ENCODE measurements at places on chromosomes 3 and 15.

- peak; percentile 57 for DNase-seq
Observed at GRCh38 chr15:63502137-63502766, 2.1 kb upstream of the USP3 start.

DNA sequence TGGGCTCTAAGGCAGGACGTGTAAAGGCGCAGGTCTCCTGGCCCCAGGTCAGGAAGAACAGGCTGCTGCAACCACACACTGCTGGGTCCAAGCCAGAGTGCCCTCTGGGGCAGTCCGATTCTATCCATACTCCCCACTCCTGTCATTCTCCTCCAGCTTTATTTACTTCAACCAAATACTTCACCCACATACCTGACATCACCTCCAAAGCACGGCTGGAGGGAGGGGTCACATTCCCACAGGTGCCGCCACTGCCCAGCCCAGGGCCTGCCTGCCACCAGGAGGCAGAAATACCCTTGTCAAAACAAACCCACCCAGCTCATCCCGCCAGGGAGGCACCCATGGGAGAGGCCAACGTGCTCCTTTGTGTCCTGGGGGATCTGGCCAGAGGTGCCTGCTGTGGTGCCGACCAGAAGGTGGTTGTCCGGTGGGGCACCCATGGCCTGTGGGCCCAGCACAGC, 100.4 kb downstream of the DAPK2 start:
- no peak for DNase-seq

GRCh38 chr3:12253516-12254343, 35.1 kb upstream of the PPARG start:
- no peak for DNase-seq

- no peak for DNase-seq
Observed at GRCh38 chr3:47794544-47794943, 8.4 kb upstream of the DHX30 start.

DNA sequence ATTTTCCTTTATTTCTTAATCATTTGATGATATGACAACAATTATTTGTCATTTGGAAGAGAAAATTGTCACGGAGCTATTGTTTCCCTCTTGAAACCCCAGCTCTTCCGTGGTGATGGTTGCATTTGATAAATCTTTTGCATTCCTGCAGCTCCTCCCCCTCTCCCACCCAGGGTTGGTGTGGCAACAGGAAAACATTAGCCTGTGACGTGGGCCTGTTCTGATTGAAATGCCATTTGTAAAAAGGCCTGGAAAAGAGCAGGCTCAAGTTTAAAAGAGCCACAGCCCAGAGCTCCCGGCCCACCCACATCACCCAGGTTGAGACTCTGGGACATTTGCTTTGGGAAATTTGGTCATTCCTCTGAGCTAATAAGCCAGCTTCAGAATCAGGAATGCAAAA, 282.5 kb downstream of the RPLP1 start:
- no peak for DNase-seq

DNA sequence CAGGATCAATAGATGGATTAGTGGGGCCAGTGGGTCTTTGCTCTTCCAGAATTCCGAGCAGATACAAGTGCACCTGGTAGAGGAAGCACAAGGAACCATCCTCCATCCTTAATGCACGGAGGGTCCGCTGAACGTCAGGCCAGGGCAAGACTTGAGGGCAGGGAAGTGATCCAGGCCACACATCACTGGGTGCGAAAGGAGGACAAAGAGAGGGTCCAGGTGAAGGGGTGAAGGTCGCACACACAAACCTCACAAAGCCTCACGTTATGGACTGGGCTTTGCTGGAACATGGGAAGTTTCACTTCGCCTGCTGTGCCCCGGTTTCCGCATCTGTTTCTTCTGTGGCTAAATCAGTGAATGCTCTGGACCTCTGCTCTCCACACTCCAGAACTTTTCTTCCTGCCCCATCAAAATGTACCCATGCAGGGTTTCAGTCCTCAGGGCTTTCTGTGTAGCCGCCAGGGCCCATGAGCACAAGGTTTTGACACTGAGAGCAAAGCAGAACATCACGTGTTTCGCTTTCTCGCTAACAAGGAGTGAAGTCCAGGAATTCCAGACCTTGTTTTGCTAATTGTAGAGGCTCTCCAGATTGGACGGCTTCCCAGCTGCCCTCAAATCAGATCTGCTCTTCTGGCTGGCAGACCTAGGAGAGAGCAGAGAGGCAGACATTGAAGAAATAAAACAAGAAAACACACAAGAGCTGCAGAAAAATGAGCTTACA, 56.3 kb downstream of the KLF15 start:
- no peak for DNase-seq

GRCh38 chr3:187197335-187197649, at the start of gene RTP1:
TSS of gene RTP1 (plus strand) at chr3:187197486. CDS start at chr3:187197516, 30 bp downstream.
- peak; percentile 26 for DNase-seq

- no peak for DNase-seq
Observed at GRCh38 chr3:185724761-185725160, 100.1 kb downstream of the IGF2BP2 start.

DNA sequence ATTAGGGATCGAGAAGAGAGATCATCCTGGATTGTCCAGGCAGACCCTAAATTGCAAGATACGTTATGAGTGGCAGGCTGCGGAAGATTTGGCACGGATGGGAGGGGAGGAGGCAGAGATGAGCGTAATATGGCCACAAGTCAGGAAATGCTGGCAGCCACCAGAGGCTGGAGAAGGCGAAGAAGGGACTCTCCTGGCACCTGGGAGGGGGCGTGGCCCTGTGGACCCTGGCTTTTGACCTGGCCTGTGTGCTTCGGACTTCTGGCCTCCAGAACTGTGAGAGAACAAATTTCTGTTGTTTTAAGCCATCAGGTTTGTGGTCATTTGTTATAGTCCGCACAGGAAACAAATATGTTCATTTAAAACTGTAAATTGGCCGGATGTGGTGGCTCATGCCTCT, 31.9 kb upstream of the IGF1R start:
- DNase-seq, result no peak

All from NCI-H345 (cell line).